Activated naive CD4-positive, alpha-beta T cell (primary cell): ENCODE measurements at places on chromosomes 16 and 17.

DNA sequence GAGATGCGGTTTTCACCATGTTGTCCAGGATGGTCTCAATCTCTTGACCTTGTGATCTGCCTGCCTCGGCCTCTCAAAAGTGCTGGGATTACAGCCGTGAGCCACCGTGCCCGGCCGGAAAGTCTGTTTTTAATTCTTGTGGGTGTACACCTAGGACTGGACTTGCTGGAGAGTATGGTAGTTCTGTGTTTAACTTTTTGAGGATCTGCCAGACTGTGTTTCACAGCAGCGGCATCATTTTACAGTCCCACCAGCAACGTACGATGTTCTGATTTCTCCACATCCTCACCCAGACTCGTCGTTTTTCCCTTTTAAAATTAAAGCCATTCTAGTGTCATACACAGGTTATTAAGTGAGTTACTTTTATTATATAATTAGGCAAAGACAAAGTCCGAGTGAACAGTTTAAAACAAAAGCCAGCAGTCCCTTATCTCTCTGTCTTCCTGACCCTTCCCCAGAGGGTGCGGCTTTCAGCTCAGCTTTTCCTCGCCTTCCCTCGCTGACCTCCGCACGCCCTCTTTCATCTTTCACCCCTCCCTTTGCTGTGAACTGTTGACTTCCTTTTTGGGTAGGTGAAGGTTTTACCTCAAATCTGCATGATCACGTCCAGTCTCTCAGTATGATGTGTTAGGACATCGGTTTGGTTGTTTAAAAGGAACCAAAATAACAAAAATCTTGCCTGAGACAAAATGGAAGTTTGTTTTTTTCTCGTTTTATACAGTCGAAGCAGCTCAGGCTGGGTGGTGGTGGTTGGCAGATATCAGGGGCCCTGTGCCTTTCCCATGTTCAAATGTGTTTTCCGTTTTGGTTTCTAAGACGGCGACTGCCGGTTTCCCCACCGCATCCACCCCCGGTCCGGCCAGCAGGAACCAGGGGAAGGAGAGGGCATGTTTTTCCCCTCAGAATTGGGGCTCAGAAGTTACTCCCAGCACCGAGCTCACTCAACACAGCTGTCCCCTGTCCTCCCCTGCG is 18.0 kb downstream of the FAM234A start:
- DNase-seq: no peak

DNA sequence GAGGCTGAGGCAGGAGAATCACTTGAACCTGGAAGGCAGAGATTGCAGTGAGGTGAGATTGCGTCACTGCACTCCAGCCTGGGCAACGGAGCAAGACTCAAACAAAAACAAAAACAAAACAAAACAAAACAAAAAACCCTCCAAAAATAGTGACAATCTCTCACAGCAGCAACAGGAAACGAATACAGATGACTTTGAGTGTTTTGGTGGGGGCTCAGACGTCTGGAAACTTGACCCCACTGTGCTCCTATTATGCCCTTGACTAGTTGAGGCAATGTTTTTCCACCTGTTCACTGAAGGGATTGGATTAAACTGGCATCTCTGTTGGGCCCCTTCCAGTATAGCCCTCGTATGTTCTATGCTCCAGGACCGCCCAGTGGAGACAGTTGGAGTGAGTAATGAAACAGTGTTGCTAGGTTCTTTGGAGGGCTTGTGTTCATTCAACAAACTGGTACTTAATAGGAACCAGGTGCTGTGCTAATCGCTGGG is 167.0 kb downstream of the UTP18 start:
- DNase-seq: no peak

GRCh38 chr17:1577182-1577581 is 14.6 kb upstream of the PITPNA start:
- no peak for DNase-seq

DNA sequence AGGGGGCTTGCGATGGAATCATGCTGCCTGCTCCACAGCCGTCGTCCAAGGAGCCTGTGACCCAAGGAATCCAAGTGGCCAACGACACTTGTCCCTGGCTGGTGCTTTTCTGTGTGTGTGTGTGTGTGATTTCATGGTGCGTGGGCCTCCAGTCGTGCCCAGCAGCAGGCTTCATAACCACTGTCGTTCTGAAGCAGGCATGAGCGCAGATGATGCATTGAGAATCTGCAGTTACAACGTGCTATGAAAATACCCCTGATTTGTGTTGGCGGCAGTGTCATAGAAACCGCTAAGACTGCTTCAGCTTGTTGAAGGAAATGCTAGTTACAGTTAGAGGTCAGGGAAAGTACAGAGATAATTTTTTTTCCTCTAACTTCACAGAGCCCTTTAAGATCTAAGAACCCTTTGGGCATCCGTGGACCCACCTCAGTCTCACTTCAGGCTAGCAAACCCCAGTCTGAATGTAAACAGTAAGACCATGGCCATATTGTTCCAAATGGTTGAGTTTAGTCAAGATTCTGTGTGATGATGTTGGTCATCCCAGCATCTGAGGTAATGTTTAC is 15.6 kb downstream of the C16orf90 start:
- DNase-seq: no peak

- no peak for DNase-seq
These were observed 41.0 kb downstream of the HOXB1 start for GRCh38 chr17:48489781-48490180.

GRCh38 chr16:30941600-30942425 is 7.1 kb upstream of the ORAI3 start:
- peak; percentile 9 for DNase-seq

GRCh38 chr17:42034059-42034458 is 14.2 kb downstream of the NKIRAS2 start:
- no peak for DNase-seq

- DNase-seq: no peak
These were observed 943 bp upstream of the COTL1 start for GRCh38 chr16:84618581-84619460.

DNA sequence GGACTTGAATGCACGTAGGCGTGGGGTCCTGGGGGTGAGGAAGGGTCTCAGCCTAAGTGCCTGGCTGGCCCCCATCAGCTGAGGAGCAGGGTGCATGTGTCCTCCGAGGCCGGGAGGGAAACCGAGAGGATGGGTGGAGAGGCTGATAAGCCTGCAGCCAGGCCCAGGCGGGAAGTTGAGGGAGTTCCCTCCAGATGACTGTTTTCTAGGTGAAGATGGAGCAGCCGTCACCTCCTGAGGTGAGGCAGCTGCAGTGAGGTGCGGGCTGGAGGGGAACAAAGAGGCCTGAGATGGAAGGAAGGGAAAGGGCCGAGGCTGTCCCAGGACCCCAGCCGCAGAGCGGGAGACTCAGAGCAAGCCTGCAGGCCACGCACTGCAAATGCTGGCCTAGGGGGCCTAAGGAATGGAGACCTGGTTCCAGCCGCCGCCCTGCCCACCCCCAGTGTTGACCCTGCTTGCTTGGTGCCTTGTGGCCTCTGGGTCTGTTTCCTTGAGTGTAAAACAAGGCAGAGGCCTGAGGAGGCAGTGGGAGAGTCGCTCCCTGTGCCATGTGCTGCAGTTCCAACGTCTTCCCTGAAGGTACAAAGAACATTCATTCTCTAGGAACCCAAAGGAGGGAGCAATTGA is 3.0 kb downstream of the PECAM1 start:
- DNase-seq: no peak

GRCh38 chr17:32746280-32746679 is 130.6 kb downstream of the MYO1D start:
- no peak for DNase-seq

- DNase-seq: no peak
These were observed 478.4 kb downstream of the TOX3 start for GRCh38 chr16:52068447-52069074.

GRCh38 chr17:54439816-54440215 is 460.8 kb upstream of the TOM1L1 start:
- no peak for DNase-seq

DNA sequence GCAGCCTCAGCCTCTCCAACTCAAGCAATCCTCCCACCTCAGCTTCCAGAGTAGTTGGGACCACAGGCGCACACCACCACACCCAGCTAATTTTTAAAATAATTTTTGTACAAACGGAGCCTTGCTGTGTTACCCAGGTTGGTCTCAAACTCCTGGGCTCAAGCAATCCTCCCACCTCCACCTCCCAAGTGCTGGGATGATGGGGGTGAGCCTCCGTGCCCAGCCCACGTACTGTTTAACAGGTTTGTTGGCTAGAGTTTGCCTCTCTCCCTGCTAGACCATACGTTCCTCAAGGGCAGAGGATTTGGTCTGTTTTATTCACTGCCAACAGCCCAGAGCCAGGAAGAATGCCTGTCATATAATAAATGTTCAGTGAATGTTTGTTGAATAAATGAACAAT is 26.6 kb downstream of the SOCS1 start:
- DNase-seq: no peak

GRCh38 chr17:6166492-6167179 is 96.5 kb downstream of the WSCD1 start:
- no peak for DNase-seq

- DNase-seq: no peak
These were observed 795.1 kb upstream of the CDH8 start for GRCh38 chr16:62831235-62831850.

DNA sequence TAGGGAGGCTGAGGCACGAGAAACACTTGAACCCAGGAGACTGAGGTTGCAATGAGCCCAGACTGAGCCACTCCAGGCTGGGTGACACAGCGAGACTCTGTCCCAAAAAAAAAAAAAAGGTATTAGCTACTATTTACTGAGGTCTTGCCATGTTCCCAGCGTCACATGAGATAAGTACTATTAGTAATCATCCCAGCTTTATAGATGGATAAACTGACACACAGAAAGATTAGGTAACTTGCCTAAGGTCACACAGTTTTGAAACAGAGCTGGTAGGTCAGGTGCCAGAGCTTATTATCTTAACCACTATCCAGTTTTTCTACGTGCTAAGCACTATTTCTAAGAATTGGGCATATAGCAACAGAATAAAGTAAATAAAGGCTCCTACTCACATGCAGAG is 51.6 kb downstream of the TEX14 start:
- no peak for DNase-seq

- DNase-seq: no peak
These were observed 134.4 kb downstream of the COPRS start for GRCh38 chr17:31724619-31725018.

- no peak for DNase-seq
These were observed 10.6 kb downstream of the CDH11 start for GRCh38 chr16:65111306-65111705.

DNA sequence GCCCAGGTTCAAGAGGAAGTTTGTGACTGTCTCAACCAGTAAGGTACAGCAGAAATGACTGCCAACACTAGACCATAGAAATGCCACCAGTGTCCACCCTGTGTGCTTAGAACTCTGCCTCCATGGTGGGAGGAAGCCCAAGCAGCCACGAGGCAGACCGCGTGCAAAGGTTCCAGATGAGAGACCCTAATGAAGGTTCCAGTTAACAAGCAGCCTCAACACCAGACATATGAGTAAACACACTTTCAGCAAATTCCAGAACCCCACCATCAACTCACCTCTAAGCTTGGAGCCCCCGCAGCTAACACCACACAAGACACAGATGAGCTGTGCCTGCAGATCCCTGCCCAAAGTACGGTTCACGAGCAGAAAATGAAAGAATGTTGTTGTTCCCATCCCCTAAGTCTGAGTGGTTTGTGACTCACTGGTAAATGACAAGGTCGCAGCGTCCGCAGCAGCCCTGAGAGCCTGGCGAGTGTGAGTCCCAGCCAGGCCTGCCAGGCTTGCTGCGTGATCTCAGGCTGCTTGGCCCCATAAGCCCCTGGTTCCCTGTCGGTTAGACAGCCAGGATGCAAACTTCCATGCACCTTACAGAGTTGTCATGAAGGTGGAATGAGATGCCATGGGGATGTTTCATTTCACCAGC is 193.7 kb downstream of the C16orf95 start:
- DNase-seq: no peak

DNA sequence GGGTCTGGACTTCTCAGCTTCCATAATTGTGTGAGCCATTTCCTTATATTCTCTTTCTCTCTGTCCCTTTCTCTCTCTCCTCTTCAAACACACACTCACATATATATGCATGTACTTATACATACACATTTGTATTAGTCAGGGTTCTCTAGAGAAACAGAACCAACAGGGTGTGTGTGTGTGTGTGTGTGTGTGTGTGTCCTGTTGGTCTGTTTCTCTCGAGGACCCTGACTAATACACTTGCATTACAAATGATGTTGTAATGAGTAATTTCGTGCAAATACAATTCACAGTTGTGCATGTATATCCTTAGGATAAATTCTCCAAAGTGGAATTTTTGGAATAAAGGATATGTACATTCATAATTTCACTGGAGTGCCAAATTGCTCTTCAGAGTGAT is 115.3 kb downstream of the NPIPB5 start:
- no peak for DNase-seq

GRCh38 chr16:263944-264343 is 11.8 kb downstream of the RGS11 start:
- no peak for DNase-seq

GRCh38 chr17:42287305-42287976 is 857 bp upstream of the STAT5A start:
- peak; percentile 27 for DNase-seq

DNA sequence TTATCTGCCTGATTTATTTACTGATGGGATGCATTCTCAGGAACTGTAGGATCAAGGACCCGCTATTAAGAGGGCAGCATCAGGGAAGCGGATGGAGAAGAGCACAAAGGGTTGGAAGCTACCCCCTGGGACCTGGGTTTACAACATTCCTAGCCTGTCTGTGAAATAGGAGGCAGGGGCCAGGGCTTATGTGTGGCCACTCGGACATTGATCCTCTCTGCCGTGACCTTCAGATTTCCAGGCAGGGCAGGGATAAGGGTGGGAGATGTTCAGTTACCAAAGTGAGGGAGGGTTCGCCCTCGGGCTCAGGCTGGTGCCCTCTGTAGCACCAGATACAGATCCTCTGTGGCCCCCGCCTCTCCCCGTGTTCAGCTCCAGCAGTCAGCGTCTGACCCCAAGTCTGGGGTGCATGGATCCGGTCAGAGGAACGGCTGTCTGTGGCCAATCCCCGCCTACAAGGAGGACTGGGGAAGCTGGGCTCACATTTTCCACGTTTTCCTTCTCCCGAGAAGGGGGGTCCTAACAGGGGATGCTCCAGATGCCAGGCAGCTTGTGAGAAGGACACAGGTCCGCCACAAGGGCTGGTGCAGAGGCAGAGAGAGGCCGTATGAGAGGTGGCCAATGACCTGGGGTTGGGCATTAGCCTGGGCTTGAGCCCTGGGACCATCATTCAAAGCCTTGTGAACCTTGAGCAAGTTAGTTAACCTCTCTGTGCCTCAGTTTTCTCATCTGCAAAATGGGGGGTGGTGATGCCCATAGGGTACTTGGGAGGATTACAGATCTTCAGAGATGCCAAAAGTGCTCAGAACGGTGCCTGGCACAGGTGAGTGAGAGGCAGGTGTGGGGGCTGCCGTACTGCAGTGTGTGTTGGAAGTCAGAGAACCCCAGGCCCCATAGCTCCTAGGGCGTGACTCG is 48.3 kb downstream of the ATP2C2 start:
- DNase-seq: no peak

- DNase-seq: no peak
These were observed 33.1 kb downstream of the CHCT1 start for GRCh38 chr17:60455378-60455777.

DNA sequence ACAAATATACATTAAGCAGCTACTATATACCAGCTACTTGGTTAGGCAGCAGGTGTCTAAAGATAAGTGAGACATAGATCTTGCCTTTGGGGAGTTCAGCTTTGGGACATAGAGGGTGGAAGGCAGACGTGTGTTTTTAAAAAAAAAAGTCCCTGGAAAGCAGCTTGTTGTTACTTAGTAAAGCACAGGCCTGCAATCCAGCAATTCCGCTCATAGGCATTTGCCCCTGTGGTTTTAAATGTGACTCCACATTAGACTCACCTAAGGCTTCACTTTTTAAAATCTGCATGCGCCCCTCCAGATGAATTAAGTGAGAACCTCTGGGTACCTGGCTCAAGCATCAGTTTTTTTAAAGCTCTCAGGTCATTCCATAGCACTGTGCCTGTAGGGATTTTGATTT is 7.2 kb upstream of the MLYCD start:
- no peak for DNase-seq
